ENCODE measurements at places on chromosomes 1 and 21.

GRCh38 chr1:187853505-187853904 is 1024.8 kb downstream of the PLA2G4A start:
- no peak for DNase-seq

DNA sequence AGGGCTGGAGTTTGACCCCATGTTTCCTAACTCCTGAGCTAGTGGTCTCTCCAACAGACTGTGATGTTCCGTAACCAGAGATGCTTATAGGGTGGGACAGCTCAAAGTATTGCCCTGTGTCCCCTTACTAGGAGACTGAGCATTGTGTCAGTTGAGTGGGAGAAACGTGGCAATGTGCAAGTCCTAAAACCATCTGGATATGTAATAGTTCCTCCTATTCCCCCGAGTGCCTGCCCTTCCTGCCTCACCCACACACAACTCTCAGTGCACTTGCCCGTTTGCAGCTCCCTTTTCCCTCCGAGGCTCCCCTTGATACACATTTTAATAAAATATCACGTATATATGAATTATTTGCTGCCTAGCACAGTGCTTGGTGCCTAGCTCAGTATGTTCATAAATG is 3.4 kb downstream of the PIGV start:
- no peak for DNase-seq

DNA sequence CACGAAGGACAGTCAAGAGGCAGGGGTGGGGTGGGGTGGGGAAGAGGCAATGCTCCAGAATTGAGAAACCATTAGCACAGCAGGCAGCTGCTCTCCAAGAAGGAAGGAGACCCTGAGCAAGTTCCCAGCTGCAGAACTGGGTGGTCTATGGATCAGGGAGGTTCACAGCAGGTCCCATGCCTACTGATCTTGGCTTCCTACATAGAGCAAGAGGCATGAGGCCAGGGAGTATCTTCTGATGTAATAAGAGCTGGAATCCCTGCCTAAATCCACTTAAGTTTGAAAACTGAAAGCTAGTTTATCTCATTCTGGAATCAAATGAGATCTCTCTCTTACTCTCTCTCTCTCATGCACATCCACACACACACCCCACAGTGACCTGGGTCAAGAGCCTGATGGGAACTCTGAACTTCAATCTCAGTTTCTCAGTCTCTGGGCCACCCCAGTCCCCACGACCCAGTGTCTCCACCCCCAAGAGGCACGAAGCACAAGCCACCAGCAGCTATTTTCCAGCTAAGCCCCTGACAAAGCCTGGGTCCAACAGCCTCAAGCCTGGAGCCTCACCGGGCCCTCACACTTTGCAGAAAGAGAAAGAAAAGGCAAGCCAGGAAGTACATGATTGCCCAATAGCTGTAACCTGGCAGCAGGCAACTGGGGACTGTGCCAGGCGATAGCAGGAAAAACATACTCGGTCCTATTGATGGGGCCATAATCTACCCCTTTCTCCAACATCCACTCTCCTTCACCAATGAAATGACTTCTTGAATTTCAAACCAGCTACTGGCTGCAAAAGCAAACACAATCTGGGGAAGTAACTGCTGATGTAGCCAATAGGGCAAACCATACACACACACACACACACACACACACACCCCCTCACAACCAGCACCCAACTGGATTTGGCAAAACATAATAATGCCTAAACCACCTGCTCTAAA is 2.2 kb downstream of the NUAK2 start:
- DNase-seq = peak; percentile 46

- DNase-seq = no peak
These were observed 60.7 kb downstream of the MAN1C1 start for GRCh38 chr1:25677193-25677773.

DNA sequence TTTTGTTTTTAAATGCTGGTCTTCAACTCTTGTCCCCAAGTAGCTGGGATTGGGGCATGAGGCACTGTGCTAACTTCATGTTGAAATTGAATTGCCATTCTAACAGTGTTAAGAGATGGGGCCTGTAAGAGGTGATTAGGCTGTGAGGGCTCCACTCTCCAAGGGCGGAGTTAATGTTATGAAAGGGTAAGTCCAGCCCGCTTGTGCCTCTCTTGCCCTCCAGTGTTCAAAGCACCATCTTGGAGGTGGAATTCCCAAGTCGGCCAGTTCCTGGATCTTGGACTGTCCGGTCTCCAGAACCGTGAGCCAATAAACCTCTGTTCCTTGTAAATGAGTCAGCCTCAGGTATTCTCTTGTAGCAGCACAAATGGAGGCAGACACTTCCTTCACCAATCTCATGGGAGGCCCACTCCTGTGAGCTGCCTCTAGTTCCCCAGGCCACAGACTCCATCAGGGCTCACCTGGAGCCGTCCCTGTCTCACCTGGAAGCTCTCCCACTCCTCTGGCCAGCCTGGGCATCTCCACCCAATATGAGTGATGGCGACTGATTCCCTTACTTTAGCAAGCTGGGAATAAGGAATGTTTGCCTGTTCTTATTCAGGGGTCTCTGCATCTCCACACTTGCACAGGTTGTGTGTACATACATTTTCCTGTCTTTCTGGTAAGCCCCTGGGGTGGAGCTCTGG is 15.5 kb downstream of the IBA57 start:
- no peak for DNase-seq

DNA sequence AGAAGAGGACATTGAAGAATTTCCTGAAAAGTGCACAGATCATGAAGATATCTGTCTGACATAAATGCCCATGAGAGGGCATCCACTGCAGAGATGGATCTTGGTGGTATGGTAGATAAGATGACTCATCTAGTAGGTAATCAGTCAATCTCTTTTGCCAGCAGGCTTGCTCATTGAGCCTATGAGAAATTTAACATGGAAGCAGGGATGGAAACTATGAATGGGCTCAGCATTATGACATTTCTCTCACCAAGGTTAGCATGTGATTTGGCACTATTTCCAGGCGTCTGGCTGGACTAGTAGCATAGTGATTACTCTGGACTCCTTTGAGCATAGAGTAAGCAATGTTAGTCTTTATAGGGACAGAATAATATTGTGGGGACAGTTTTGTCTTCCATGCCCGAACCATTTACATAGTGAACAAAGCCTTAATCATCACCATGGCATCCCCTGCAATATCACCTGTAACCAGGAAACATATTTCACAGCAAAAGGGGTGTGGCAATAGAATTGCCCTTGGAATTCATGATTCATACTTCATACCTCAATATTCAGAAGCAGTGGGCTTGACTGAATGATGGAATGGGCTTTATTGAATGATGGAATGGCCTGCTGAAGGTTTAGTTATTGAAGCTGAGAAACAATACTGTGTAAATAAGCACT is 7.3 kb downstream of the OR2C3 start:
- DNase-seq = no peak

- no peak for DNase-seq
These were observed 117.8 kb downstream of the TNFSF18 start for GRCh38 chr1:172932981-172933380.

DNA sequence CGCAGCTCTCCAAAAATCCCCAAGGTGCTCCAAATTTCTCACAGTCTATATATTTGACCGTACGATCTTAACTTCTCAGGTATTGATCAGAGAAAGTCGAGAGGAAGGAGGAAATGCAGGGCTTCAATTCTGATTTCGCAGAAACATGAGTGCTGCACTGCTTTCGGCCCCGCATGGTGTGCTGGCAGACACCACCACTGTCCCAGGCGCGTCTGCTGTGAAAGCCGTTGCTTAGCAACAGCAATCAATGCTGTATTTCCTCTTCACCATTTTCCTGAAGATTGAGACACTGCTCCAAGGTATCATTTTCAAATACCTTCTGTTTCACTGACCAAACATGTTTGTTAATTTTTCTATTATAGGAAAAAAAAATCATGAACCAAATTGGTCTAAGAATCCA is 296.3 kb downstream of the SMYD3 start:
- DNase-seq = no peak

GRCh38 chr1:118137900-118138299 is 47.1 kb downstream of the SPAG17 start:
- DNase-seq = no peak

DNA sequence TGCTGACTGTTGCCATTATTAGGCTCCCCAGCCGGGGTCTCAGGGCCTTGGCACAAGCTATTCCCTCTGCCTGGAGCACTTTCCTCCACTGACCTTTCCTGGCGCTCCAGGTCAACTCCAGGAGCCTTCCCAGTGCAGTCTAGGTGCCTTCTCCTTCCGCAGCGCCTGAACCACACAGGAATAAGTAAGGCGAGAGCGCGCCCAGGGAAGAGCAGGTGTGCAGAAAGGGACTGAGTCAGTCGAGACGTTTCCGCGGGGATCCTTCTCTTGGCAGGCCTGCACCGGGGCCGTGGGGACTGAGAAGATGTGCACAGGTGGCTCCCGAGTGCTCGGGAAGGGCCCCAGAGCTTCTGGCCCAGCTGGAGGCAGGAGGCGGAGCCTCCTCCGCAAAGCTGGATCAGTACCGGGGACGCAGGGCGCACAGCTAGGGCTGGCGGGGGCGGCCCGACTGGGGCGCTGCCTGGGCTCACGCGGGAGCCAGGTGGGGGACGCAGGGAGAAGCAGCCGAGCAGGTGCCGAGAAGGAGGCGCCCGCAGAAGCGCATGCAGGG is 765 bp upstream of the BMP8A start:
- DNase-seq = no peak

DNA sequence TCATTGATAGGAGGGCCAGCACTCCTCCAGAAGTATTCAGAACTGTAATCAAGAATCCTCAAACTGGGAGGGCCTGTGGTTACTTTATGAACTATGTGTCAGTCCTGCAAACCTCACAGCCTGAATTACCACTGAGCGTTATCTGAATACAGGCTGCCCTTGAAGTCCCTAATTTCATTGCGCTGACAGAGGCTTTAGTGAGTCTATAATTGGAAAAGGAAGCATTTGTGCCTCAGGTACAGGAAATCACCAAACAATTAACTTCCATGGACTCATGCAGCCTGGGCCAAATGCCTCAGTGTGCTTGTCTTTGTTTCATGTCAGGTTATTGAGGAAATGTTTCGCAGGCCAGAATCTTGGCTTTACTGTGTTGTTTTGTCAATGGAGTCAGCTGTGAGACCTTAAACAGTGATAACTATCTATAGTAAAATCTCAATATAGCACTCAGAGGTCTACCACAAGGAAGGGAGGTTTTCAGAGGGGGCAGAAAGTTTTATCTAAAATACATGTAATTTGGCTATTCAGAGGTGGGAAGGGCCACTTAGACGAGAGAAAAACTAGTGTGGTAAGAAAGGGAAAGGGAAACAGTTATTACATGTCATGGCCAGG is 32.9 kb upstream of the DOCK7 start:
- DNase-seq = no peak

DNA sequence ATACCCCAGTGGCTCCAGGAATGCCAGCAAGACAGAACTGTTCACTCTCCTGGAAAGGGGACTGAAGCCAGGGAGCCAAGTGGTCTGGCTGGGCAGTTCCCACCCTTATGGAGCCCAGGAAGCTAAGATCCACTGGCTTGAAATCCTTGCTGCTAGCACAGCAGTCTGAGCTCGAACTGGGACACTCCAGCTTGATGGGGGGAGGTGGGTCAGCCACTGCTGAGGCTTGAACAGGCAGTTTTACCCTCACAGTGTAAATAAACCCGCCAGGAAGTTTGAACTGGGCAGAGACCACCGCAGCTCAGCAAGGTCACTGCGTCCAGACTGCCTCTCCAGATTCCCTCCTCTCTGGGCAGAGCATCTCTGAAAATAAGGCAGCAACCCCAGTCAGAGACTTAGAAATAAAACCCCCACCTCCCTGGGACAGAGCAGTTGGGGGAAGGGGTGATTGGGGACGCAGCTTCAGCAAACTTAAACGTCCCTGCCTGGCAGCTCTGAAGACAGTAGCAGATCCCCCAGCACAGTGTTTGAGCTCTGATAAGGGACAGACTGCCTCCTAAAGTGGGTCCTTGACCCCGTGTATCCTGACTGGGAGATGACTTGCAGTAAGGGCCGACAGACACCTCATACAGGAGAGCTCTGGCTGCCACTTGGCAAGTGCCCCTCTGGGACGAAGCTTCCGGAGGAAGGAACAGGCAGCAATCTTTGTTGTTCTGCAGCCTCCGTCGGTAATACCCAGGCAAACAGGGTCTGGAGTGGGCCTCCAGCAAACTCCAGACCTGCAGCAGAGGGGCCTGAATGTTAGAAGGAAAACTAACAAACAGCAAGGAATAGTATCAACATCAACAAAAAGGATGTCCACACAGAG is 568.4 kb downstream of the PLA2G4A start:
- DNase-seq = no peak

GRCh38 chr1:212359794-212360479 is 54.7 kb downstream of the PACC1 start:
- DNase-seq = no peak

DNA sequence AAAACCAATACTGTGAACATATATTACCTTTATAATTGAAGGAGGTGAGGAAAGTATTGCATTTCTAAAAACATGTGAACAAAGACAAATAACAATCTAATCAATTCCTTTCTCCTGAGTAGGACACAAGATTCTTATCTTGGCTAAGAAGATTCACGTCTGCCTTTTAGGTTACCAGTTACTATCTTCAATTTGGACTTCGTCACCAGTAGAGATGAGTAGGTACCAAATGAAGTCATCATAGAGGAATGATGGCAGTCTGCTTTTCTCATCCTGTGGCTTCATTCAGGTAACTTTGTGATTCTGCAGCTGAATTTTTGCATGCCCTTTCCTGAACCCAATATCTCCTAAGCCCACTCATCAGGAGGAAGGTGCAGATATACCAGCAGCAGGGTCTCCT is 32.4 kb downstream of the ASTN1 start:
- no peak for DNase-seq

- no peak for DNase-seq
These were observed 12.3 kb upstream of the RASSF5 start for GRCh38 chr1:206495011-206495461.

DNA sequence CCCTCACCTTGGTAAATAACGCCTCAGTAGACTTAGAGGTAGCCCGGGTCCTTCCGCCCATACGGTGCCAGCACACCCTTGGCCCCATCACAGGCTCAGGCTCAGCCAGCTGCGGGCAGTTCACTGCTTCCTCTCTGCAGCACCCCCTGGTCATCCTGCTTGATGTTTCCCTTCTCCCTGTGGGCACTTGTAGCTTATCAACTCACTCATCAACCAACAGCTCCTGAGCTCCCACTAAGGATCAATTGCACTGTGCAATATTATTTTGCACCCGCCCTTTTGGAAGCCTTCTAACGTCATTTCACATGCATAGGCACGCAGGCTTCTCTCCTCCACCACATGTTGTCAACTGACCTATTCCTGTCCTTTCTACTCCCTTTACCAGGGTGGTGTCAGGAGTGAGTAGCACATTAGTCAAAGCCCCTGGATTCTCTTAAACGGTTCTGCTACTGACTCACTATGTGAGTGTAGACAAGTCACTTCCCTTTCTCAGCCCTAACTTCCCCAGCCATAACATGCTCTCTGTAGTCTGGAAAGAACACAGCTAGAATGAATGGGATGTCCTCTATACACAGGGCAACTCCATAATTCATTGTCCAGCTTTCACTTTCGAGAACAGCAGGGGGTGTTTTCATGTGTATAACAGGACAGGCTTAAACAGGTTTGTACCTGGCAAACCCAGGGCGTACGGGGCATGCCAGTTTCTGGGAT is 47.1 kb upstream of the IRF2BP2 start:
- DNase-seq = no peak

Measured in OCI-LY7 (cell line).